ENCODE measurements at places on chromosomes 3 and 15.
A peak's percentile ranks its signal among the peaks of the same experiment; 100 is the strongest.

- peak; percentile 54 for DNase-seq
Observed at GRCh38 chr3:186790261-186790981, 7.0 kb downstream of the EIF4A2 start.

DNA sequence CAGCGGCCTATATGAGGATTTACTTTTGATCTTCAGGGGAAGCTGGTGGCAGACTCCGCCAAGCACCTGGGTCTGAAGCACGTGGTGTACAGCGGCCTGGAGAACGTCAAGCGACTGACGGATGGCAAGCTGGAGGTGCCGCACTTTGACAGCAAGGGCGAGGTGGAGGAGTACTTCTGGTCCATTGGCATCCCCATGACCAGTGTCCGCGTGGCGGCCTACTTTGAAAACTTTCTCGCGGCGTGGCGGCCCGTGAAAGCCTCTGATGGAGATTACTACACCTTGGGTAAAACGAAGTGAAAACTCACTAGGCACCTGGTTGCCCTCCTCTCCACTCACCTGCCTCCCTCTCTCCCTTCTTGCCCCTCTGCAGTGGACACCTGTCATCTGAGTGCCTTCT lies 33.8 kb upstream of the TRA2B start:
- no peak for DNase-seq

DNA sequence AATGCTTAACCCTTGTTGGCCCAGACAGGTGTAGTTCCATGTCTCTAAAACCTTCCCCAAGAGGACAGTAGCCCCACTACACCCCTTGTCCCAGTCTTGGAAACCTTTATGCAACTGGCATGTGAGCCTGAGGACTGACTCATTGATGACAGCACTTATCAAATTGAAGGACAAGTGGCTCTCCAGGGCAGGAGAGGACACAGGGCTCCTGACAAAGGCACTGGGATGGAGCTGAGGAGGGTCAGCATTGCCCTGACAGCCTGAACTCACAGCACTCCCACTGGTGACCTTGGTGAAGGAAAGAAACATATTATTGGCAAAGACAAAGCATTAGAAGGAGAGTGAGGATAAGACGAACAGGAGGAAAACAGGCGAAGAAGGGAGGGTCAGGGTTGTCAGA lies 139.9 kb downstream of the EPHB1 start:
- DNase-seq = no peak

- DNase-seq = no peak
Observed at GRCh38 chr3:193620057-193620456, 27.0 kb downstream of the OPA1 start.

DNA sequence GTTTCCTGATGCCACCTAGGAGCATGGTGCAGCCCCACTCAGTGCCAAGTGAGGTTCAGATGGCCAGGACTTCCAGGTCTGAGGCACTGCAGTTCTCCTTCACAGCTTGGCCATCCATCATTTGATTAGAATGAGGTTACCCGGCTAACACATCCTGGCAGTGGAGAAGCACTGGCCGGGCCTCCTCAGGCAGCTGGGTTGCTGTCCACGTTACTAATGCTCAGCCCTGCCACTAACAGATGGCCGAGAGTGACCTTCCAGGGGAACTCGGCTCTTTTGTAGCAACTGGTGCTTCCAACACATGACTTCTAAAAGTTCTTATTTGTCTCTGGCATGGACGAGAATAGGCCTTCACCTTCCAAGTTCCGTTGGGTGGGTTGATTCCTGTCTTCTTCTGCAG lies 204.6 kb upstream of the CFAP20DC start:
- DNase-seq = no peak

DNA sequence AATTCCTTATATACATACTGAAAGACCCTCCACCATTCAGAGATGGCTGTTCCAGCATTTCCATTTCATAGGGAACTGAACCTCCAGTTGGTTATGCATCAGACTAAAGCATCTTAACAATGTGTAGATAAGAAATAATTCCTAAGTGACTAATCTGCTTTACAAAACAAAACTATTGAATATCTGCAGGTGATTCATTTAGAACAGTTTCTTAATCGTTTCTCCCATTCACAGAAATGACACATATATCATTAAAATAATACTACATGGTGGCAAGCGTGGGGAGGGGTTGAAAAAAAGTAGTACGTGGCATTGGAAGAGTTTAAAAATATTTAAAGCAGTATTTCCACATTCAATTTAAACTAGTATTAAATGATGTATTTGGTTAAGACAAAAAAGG lies 19.5 kb downstream of the COPS2 start:
- DNase-seq = peak; percentile 86
